ENCODE measurements at places on chromosomes 1 and 21.

DNA sequence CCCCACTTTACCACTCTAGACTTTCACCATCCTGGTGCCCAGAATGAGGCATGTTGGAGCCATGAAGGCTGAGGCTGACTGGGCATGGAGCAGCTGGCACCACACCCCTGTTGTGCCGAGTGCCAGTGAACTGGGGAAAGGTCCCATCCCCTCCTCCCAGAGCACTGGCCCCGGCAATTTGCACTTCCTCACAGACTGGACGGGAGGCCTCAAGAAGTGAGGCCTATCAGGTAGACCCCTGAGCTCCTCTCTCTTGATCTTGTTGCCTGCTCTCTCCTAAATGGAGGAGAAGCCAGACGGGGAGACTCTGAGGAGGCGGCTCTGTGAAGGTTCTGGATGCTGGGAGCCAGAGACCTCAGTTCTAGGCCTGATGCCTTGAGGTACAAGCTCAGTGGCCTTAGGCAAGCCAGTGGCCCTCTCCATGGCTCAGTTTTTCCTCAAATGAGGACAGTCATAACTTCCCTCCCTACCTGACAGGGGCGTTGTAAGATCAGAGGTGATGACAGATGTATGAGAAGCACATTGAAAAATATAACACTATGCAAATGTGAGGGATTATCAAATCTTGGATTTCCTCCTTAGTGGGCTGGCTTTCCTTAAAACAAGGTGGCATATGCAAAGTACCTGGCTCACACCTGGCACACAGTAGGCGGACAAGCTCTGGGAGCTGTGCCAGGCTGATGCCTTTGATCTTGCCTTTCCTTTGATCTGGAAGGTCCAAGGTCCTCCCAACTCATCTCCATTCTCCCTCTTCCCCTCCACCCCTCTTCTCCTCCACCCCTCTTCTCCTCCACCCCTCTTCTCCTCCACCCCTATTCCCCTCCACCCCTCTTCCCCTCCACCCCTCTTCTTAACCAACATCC, 6.7 kb downstream of the GRHL3 start:
- peak; percentile 51 for DNase-seq

DNA sequence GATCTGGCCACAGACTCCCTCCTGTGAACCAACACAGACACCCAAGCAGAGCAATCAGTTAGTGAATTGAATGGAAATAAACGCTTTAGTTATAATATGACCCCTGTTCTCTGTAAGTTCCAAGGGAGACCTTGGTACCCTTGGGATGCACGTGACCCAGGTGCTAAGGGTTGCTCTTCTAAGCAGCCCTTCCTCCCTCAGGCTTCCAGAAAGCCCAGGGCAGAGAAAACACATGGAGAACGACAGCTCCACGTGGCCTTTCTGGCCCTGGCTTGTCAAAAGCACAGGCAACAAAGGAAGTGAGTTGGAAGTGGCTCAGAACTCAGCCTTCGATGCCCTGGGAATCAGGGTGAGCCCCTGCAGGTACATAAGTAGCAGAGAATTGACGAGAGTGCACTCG, 57.4 kb downstream of the LACTBL1 start:
- DNase-seq, result no peak

- DNase-seq, result no peak
These were observed 50.6 kb downstream of the UCK2 start for GRCh38 chr1:165877940-165878556.

DNA sequence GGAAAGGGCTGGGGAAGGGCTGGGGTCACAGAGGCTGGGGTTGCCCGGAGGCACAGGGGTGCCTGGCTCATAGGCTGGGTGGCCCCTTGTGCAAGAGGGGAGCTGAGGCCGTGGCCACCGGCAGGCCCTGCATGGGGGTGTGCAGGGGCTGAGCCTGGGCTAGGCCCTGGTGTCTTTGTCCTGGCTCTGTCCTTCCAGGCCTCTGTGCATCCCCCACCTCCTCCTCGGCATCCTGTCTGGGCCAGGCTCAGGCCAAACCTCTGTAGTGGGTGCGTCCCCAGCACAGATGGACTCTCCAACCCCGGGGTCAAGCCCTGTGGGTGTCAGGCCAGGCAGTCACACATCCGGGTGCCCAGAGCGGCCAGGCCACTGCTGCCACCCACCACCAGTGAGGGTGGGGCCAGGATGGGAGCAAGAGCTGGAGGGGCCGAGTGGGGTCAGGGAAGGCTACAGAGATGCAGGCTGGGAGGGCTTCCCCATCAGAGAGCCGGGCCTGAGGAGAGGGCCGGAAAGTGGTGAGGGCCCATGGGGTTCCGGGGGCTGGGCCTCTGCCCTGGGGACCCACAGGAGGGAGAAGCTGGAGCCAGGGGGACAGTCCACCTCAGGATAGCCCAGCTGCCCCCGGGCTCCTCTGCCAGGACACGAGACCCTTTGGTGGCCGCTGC, 19.4 kb downstream of the PANK4 start:
- no peak for DNase-seq

GRCh38 chr1:72847651-72848050, 565.3 kb upstream of the NEGR1 start:
- DNase-seq, result no peak

DNA sequence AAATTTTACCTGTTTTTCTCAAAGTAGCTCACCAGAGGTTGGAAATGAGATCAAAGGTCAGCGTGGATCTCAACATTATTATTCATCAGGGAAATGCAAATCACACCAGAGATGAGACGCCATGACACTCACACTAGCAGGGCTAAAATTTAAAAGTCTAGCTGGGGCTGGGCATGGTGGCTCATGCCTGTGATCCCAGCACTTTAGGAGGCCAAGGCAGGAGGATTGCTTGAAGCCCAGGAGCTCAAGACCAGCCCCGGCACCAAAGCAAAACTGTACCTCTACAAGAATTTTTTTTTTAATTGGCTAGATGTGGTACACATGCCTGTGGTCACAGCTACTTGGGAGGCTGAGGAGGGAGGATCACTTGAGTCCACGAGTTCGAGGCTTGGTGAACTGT, 41.4 kb upstream of the PCBP3 start:
- no peak for DNase-seq

- DNase-seq, result peak; percentile 63
These were observed 246.0 kb downstream of the TRABD2B start for GRCh38 chr1:47751193-47751592.

GRCh38 chr1:210743038-210743437, 390.9 kb downstream of the KCNH1 start:
- no peak for DNase-seq

GRCh38 chr1:18734001-18734400, 103.4 kb downstream of the PAX7 start:
- no peak for DNase-seq

- DNase-seq, result no peak
These were observed 715.7 kb upstream of the ZP4 start for GRCh38 chr1:238606457-238606856.

Measured in bronchial epithelial cell (primary cell).